Fibroblast of skin of right biceps (primary cell): ENCODE measurements at places on chromosomes 6 and 20.

DNA sequence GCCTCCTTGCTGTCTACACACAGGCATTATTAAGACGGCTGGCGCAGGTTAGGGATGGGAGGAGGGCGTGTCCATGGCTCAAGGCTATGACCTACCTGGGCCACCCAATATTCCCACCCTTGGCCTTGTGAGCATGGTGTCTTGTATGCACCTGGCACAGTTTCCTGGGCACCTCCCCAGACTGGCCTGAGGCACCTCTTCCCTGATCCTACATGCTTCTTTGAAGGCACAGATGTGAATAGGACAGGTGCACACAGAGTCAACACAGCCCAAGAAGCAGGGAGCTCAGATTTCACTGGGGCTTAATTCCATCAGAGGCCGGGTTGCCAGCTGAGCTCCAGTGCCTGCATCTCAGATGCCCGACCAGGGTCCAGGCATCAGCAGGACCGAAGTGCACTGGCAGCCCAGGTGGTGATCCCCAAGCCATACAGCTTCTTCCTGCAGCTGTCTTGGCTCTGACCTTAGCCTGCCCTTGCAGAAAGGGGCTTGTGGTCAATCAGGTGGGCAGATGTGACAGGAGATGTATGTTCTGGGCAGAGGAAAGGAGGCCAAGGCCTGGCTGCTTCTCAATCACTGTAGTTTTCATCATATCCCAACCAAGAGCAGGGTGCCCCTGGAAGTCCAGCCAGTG is 287.7 kb downstream of the CLIC5 start:
- DNase-seq, result no peak

- no peak for DNase-seq
These were observed 13.2 kb upstream of the TBC1D32 start for GRCh38 chr6:121347484-121347883.

GRCh38 chr6:122151066-122151465 is 248.4 kb upstream of the HSF2 start:
- peak; percentile 4 for DNase-seq

- DNase-seq, result no peak
These were observed 220.9 kb downstream of the RFPL4B start for GRCh38 chr6:112568066-112568465.

GRCh38 chr6:78781001-78781400 is 86.3 kb upstream of the IRAK1BP1 start:
- DNase-seq, result no peak

GRCh38 chr6:19736066-19736465 is 101.1 kb upstream of the ID4 start:
- DNase-seq, result peak; percentile 39

DNA sequence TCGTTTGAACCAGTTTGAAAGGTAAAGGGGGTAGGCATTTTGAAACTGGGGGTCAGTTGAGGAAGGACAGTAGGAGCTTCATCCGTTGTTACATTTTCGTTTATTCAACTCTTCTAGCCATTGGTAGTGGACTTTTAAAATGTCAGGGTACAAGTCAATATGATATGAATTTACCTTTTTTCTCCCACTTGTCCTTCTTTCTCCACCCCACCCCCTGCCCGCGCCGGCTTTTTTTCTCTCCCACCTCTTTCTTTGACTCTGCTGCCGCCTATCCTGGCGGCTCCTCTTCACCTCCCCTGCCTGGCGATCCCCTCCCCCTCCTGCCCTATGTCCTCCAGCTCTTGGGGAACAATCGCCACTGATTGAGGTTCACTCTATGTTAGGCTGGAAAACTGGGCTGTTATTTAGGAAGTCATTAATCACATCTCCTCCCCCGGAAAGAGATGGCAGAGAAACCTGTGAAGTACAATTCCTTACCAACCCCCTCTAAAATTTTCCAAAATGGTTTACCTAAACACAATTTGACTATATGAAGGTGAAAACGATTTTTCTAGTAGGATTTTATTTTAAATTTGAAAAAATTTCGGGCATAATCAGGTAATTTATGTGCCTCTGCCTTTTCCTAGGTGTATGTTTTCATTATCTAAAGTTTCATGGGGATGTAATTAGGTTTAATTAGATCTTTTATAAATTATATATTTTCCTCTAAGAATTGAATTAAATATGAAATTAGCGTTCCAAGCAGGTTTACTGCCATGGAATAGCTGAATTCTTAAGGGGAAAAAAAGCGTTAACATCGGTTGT is 778 bp upstream of the LIN28B start:
- no peak for DNase-seq

DNA sequence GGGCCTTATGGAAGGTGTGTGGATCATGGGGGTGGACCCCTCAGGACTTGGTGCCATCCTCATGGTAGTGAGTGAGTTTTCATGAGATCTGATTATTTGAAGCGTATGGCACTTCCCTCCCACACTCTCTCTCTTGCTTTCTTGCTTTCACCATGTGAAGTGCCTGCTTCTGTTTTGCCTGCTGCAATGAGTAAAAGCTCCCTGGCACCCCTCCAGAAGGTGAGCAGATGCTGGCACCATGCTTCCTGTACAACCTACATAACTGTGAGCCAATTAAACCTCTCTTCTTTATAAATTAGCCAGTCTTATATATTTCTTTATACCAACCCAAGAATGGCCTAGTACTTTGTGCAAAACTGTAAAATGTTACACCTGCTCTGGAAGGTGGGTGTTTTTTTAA is 396.8 kb upstream of the HS3ST5 start:
- DNase-seq, result no peak

GRCh38 chr6:36285187-36285671 is 15.4 kb downstream of the PNPLA1 start:
- no peak for DNase-seq

DNA sequence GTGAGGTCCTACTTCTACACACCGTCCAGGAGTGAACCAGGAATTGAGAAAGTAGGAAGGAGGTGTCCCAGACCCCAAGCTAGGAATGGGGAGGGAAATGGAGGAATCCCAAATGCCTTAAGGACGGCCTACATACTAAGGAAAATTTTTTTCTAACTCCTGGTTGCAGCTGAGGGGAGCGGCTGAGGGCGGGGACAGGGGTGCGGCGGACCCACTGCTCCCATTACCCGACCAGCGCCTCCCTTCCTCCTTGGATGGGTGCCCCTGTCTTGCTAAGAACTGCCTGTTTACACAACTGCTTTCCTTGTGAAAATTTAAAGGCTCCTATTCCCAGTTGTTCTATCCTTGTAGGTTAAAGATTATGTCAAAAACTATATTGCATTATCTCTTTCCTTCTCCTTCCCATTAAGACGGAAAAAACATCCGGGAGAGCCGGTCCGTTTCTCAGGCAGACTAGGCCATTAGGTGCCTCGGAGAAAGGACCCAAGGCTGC is 699 bp upstream of the HSPA1B start:
- peak; percentile 88 for DNase-seq

DNA sequence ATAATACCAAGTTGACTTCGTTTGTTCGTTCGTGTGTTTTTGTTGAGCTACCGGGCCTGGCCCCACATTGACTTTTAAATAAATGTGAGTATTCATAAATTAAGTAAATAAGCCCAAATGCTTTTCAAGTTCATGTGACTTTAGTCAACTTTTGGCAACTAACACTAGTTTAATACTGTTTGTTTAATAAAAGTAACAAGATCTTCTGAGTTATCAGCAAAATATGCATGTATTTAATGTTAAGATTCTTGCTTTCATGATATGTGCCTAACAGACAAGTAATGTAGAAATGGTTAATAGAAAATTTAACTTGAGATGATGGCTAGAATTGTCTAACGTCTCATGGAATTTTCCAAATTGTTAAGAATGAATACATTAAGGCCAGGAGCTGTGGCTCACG is 38.7 kb upstream of the ECI2 start:
- DNase-seq, result no peak

GRCh38 chr6:136846046-136846445 is 23.7 kb downstream of the PEX7 start:
- DNase-seq, result peak; percentile 43

DNA sequence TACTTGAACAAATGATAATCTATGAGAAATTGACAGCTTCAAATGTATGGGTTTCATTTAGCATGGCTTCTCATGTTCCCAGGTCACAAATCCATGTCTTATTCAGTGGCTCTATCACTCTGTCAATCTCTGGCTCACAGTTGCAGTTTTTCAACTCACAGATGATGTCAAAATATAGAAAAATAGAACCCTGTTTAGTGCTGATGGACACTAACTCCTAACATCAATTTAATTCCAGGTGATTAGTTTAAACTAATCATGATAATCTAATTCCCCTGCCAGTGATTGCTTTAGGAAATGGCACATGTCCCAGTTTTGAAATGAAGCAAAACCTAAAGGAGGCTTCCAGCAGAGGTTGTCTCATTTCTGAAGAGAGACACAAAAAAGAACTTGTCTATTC is 13.0 kb downstream of the KHDC1 start:
- no peak for DNase-seq

- DNase-seq, result peak; percentile 75
These were observed 22.6 kb downstream of the NEDD9 start for GRCh38 chr6:11209906-11210305.

DNA sequence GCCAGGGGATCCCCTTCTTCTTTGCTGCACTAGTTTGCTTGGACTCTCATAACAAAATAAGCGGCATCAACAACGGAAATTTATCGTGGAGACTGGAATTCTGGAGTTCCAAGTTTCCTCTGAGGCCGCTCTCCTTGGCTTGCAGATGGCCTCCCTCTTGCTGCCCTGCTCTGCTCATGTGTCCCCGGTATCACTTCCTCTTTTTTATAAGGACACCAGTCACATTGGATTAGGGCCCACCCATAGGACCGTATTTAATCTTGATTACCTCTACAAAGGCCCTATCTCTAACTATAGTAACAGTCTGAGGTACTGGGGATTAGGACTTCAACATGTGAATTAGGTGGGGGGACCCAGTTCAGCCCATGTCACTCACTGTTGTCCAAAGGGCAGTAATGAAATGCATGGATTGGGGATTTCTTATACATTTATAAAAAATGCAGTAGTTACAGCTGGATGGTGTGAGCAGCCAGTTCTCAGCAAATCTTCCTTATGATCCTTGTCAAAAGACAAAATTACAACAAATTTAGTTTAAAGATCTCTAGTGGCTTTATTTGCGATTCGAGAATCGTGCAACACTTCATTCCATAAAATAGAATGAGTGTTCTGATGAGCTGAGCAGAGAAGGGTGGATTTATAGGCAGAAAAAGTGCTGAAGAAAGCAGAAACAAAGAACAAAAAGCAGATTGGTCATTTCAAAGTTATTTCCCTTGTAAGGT is 59.3 kb upstream of the AKAP12 start:
- no peak for DNase-seq

DNA sequence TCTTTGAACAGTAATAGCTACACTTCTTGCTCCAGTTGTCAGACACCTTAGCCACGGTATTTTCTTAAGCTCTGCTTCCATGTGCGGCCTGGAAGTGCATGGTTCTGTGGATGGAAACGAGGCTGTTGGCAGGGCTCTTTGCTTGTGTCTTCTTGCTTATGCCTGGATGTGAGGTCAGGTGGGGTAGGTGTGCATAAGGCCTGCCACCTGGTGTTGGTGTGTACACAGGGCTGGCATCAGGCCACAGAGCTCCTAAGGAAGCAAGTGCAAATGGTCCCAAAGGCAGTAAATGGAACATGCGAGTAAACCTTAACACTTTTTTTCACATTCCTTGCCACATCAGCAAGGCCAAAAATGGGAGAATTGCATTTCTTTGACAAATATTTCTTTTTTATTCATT is 158.1 kb upstream of the GMDS start:
- DNase-seq, result no peak

GRCh38 chr6:167730441-167730840 is 96.3 kb upstream of the AFDN start:
- DNase-seq, result no peak

DNA sequence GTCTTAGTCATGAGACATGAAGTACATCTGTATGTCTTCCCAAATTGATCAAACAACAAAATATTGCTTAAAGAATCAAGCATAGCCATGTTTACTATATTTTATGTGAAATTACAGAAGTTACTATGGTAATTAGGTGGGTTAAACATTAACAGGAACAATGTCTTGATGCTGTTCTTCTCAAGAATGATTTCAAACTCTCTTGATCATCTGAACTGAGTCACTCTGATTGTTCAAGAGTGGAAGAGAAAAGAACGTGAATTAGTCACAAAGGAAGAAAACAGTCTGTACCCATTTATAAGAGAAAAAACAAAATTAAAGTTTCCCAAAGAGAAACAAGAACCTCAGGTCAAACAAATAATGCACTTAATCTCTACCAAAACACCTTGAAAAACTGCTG is 62.2 kb upstream of the NUP153 start:
- DNase-seq, result no peak

DNA sequence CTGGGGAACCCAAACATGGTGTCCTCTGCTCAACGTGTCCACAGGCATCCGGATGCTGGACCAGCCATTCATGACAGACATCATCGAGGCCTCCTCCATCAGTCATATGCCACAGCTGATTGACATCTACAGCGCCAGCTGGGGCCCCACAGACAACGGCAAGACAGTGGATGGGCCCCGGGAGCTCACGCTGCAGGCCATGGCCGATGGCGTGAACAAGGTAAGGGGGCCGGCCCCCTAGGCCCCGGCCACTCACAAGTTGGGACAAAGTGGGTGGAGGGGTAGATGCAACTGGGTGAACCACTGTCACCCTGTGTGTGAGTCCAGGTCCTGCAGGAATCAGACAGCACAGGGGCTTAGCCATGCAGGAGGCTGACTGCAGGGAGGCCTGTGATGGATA is 94.5 kb downstream of the BFSP1 start:
- no peak for DNase-seq

- no peak for DNase-seq
These were observed 17.6 kb upstream of the HLA-A start for GRCh38 chr6:29924731-29925130.

DNA sequence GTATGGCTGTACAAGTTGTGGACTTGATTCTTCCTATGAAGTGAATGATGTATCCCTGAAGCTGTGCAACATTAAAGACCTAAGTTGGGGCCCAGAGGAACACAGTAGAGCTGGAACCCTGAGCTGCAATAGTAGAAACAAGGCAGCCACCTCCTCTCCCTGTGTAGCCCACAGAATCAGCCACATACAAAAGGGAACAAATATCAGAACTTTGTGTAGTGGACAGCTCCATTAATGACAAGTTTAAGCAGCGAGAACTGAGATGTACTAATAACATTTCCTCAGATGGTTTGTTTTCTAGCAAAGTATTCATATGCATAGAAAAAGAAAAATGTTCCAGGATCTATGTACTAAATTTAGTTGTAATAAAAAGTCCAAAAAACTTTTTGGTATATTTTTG is 19.2 kb downstream of the PHACTR1 start:
- no peak for DNase-seq

DNA sequence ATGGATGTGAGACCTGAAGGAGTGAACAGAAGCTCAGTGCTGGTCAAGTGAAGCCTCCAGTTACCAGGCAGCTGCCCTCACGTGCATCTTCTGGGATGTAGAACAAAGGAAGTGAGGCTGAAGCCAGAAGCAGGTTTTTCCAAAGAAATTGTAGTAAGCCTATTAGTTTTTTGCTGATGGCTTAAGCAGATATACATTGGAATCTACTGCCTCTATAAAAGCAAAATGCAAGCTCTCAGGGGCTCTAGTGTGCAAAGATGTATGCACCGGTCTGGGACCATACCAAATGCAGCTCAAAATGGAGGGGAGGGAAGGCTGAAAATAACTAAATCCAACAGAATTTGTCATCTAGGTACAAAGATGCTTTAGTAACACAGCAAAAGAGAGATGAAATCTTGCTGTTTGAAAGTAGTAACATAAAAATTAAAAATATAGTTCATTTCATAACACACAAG is 77.0 kb downstream of the DTNBP1 start:
- DNase-seq, result no peak

GRCh38 chr6:131586543-131586942 is 13.5 kb downstream of the ARG1 start:
- no peak for DNase-seq
